ENCODE measurements at places on chromosomes 3 and 15.

- no peak for DNase-seq
Measured at GRCh38 chr15:60871152-60871551, 357.9 kb downstream of the RORA start.

GRCh38 chr3:194323785-194324735, 27.1 kb downstream of the CPN2 start:
- no peak for DNase-seq

GRCh38 chr15:65595960-65596359, 15.0 kb downstream of the INTS14 start:
- no peak for DNase-seq

- DNase-seq: no peak
Measured at GRCh38 chr3:48090166-48090939, 74.1 kb upstream of the MAP4 start.

- no peak for DNase-seq
Measured at GRCh38 chr3:51819709-51820406, 40.8 kb upstream of the IQCF6 start.
